ENCODE measurements at places on chromosomes 1 and 21. TPM values are rescaled to one million over a fixed set of nuclear protein-coding genes. Genes with fewer than 3 reads are reported as not detected.

Gene CXADR
- total RNA-seq, result 17.6 TPM

Gene GPR137B
- 17.0 TPM for total RNA-seq

Gene UROD
- 42.4 TPM for total RNA-seq

Gene CHODL
- 0.03 TPM for total RNA-seq

Gene ZBTB17
- 9.7 TPM for total RNA-seq

Gene IGSF5
- not detected for total RNA-seq

Gene FAM151A
- 0.34 TPM for total RNA-seq
